A549 treated with GW870086 at 1 μM for 4 hours (cell line): ENCODE measurements at places on chromosomes 3 and 15. TPM values are rescaled to one million over a fixed set of nuclear protein-coding genes. Genes with fewer than 3 reads are reported as not detected.

Gene LOXL1
- total RNA-seq = 0.41 to 0.95 TPM (median 0.67 TPM) in 5 replicates

Gene IMPG2
- total RNA-seq = not detected in 5 replicates

Gene ZNF385D
- not detected in 5 replicates for total RNA-seq

Gene OXTR
- total RNA-seq = 10.4 to 13.2 TPM (median 11.0 TPM) in 5 replicates

Gene HIGD2B
- total RNA-seq = not detected in 5 replicates

Gene FOXL2
- 2.7 to 4.8 TPM (median 4.5 TPM) in 5 replicates for total RNA-seq

Gene LDHAL6B
- not detected in 5 replicates for total RNA-seq

Gene DPPA2
- total RNA-seq = not detected in 5 replicates

Gene SMCO1
- not detected in 5 replicates for total RNA-seq
